Activated CD4-positive, alpha-beta T cell treated with anti-CD3 and anti-CD28 coated beads, Interleukin-2, Interleukin-6, amounts not matched to agents 100 ng/mL and 50 ng/mL, durations not matched to agents 16 hours and 8 hours (primary cell): ENCODE measurements at places on chromosomes 3 and 15.

- DNase-seq: peak; percentile 19
These were observed 51.2 kb upstream of the SAMMSON start for GRCh38 chr3:69948246-69948862.

DNA sequence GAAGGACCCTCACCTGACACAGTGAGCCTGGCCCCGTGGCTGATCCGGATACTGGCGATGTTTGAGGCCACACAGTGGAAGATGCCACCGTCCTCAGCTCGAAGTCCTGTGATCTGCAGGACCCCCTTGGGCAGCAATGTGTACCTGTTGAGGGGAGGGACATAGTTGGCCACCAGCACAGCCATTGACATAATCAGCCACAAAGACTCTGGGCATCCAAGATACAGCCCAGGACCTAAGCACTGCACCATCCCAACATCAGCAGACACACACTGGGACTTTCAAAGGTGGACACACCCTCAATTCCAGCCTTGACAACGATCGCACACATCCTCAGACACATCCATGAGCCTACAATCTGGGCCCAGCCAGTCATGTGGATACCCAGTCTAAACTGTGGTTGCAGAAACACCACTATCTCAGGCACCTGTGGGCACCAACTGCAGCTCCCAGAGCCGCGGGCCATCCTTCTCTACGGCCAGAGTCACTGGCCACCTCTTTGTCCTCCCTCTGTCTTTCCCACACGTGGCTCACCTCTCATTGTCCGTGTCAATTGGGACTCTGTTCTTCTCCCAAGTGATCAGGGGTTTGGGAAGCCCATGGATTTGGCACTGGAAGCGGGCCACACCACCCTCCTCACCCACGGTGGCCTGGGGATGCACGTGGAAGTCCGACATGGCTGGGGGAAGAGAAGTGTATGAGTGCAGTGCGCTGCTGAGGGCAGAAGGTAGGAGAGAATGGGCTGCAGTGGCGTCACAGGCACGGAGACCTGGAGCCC lies 31.0 kb downstream of the RNU5B-1 start:
- no peak for DNase-seq

DNA sequence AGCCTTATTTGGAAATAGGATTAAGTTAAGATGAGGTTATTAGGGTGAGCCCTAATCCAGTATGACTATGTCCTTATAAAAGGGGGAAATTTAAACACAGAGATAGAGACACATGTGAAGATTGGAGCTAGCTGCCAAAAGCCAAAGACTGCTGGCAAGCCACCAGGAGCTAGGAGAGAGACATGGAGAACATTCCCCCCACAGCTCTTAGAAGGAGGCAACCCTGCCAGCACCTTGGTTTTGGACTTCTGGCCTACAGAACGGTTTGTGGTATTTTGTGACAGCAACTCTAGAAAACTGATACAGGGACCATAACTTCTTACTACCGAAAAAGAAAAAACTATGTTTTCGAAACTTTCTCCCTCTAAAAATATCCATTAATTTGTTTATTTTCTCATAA lies 245.3 kb upstream of the RARB start:
- no peak for DNase-seq

- DNase-seq: no peak
These were observed 159.8 kb upstream of the CTDSPL start for GRCh38 chr3:37701734-37702433.

GRCh38 chr3:60652829-60653228 lies 598.4 kb downstream of the FHIT start:
- DNase-seq: no peak

DNA sequence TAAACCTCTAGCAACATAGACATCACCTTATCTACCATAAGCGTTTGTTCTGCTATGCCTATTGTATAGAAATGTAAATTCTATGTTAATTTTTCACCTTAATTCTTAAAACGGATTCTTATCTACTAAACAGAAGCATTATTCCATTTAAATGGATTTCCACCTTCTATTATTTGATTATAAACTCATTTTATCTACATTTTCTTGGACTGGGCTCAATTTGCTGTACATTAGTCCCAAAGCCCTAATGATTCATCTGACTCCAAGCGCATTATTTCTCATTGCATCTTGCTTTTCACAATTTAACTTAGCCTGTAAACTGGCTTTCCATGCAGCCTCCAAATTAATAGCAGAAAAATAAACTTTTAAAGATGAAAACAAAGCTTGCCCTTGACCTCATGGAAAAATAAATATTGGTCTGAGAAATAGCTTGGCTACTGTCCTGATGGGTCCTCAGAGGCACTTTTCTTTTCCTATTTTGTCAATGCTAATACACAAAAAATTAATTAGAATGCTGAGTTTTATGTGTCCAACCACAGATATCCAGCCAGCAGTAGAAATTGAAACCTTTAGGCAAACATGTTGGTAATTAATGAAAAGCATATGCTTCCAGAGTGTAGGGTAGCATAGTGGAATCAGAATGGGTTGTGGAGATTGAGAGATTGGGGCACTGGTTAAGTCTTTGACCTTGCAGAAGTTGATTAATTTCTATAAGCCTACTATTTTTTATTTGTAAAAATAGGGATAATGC lies 81.4 kb upstream of the CFAP20DC start:
- DNase-seq: no peak

GRCh38 chr3:186566772-186567071 lies 417 bp downstream of the TBCCD1 start:
- no peak for DNase-seq

DNA sequence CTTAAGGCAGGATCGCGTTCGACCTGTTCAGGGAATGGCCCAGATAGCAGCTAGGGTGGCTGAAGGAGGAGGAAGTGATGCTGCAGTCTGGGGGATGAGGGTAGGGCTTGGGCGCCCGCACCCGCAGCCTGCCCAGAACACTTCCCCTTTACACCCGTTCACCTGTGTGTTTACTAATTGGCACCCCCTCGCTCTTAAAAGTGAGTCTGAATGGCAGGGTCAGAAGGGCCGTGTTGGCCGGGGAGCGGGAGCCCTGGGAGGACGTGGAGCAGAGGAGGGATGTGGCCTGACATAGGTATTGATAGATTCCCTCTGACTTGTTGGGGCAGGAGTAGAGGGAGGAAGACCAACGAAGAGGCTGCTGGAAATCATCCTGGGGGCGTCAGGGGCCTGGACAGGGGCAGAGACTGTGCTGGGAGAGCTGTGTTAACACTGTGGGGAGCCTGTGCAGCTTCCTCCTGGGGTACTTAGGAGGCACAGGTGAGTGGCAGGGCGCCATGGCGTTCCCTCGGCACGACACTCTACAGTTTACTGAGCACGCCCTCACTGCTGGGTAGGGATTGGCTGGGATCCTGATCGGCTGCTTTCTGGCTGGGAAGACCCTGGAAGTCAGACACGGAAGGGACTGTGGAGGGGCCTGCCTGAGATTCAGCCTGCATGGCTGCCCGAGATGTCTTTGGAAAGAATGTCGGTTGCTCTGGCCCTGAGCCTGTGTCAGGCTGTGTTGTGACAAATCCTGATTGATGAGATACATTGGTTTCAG lies 51.7 kb downstream of the SLC6A6 start:
- DNase-seq: no peak

- no peak for DNase-seq
These were observed 189.8 kb downstream of the NTRK3 start for GRCh38 chr15:88066636-88067330.

- no peak for DNase-seq
These were observed 8.9 kb upstream of the RNF7 start for GRCh38 chr3:141729240-141729639.

- no peak for DNase-seq
These were observed 604.9 kb upstream of the CFAP20DC start for GRCh38 chr3:59654480-59655417.

- peak; percentile 41 for DNase-seq
These were observed 817 bp upstream of the PLXNA1 start for GRCh38 chr3:126982126-126982470.

DNA sequence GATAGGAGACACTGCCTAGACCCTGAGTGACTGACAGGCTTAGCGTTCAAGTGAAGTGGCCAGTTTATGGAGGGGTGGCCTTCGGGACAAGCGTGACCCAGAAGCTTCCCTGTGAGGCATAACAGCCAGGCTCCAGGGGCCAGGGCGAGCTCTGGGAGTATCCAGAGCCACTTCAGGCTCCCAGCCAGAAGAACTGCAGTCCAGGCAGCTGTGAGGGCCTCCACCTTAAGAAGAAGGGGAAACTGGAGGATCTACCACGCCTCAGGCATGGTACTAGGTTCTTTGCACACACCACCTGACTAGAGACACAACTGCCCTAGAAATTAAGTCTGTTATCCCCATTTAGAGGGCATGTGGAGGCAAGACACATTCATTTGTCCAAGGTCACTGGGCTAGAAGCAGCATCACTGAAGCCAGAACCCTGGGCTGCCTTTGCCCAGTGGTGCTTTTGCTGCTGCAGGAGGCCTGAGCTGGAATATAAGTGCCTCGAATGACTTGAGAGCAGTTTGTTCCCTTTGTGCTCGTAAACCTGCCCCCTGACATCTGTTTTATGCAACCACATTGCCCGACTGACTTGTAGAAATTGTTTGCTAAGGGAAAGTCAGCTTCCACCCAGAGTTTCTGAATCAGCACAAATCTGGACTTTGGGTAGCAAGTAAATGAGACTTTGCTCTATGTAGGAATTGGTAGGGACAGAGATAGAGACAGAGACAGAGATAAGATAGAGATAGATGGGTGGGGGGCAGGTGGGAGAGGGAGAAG lies 23.3 kb downstream of the RASGRF1 start:
- DNase-seq: no peak

DNA sequence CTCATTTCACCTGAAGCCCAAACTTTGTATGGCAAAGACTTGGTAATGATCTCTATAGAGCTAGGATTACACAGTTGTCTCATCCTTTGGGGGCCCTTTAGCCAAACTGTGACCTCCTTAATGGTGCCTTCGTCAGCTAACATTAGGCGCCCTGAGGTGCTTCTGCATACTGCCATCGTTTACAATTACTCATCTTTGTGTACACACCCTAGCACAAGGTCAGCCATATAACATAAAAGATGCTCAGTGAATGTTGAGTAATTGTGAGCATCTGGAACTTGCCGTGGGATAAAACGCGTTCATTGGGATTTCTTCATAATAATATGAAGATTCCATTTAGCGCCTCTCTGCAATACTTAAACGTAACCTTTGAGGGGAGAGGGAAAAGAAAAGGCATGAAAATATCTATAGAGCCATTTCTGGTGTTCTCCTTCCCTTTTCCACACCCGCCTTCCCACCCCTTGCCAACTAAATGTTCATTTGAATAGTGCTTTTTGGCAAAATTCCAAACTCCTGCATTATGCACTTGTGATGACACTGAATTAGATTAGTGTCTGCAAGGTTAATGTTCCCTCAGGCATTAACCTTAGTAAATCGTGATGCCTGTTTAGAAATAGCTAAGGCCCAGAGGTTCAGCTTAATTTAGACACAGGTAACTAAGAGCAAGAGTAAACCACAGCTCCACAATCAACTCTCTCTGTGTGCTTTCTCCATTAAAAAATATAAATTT lies 990 bp upstream of the ZNF148 start:
- DNase-seq: no peak

DNA sequence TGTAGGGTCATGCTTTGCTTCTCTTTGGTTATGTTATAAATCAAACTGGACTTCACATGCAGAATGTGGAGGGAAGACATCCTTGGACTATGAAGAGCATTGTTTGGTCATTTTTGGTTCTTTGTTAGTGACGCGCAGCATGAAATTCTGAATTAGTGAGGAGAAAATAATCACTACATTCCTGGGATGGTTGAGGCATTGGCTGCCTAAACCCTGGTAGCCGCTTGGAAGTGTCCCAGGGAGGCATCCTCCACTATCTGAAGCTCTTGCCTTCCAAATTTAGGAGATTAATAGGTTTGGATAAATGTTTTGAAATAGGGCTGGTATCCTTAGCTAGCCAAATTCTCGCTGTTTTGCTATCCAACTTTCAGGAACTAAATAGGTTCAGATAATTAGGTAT lies 96.2 kb downstream of the CLSTN2 start:
- DNase-seq: no peak

DNA sequence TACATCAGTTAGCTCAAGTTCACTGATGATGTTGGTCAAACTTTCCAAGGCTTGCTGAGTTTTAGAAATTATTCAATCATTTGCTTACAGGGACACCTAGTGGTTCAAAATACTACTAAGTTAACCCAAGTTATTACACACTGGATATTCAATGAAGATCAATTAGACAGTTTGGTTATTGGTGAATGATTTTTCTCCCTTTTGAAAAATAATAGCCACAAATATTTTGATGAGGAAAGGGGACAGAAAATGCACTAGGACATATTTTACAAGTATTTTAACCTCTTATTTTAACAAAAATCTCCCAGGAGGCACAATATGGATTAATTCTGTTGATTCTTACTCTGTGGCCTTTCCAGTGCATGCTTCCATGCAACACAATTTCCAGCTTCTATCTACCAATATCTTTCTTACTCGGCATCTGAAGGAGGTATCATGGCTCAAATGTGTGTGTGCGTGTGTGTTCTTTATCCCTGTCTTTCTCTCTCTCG lies 20.1 kb upstream of the GOLGA6L2 start:
- peak; percentile 20 for DNase-seq

- peak; percentile 46 for DNase-seq
These were observed 2.7 kb downstream of the TMEM108 start for GRCh38 chr3:133040696-133041523.

DNA sequence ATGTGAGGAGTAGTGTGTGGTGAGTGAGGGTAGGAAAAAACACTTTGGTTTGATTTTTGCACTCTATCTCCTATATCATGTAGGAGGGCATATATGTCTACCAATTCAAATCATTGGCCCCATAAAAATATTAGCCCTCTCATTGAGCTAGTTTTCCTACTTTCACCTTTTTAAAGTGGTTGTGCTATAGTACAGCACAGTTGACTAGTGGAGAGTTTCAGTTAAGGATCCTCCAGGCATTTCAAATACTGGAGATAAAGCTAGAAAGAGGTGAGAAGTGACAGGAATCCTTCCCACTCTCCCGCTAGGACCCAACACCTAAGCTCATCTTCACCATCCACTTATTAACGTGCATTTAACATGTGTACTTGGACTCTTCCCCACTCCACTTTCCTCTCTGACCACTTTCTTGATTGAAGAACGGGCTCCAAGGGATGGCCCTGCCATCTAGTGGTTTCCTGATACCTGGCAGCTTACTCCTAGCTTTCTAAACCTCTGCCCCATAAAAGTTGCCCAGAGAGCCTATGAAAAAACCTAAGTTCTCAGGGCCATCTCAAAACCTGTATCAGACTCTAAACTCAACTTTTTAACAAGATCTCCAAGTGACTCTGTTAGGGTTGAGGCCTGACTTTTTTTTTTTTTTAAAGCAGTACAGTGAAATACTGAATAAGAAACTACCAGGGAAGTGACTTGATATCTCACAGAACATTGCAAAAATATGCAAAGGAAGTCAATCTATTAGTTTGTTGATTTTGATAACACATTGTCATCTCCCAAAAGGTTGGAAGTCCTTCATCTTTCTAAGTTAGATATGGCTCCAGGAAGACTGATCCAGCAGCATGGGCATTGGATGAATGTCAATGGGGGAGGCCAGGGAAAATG lies 17.9 kb downstream of the IL12A start:
- DNase-seq: peak; percentile 62

- no peak for DNase-seq
These were observed 105.5 kb downstream of the IL1RAP start for GRCh38 chr3:190619353-190619752.

GRCh38 chr15:68642491-68642845 lies 63.7 kb downstream of the CORO2B start:
- DNase-seq: no peak

GRCh38 chr15:55254916-55255679 lies 34.5 kb downstream of the RAB27A start:
- no peak for DNase-seq
